Lung microvascular endothelial cell (primary cell): ENCODE measurements at places on chromosomes 2 and 18. TPM values are rescaled to one million over a fixed set of nuclear protein-coding genes. Genes with fewer than 3 reads are reported as not detected.
A peak's percentile ranks its signal among the peaks of the same experiment; 100 is the strongest.

DNA sequence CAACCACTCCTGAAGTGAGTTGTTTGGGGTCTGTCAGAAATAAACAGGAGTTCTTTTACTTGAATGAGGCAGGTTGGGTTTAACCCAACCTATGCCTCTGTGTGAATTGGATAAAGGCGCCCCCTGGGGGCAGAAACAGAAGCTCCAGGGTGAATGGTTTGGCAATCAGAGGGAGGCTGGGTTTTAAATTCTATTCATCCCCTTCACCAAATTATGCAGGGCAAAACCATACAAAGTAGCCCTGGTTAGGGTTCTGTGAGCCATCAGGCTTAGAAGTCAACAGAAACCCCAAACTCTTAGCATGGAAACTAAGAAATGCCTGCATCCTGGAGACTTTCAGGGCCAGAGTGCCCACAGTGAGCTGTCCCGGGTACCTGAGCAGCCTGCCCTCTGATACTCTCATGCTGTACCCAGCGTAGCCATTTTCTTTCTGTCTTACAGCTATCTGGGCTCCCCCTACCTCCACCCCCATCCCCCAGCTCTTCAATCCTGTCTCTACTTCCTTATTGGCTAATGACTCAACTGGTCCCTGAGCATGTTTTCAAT, 241.5 kb downstream of the ICOS start:
- peak; percentile 13 for DNase-seq

- no peak for DNase-seq
These were observed 162.7 kb upstream of the NT5C1B start for GRCh38 chr2:18752022-18752493.

SLC11A1 gene
- under 0.01 and 0.20 TPM in 2 replicates for total RNA-seq

- DNase-seq = no peak
These were observed 93.8 kb downstream of the TSN start for GRCh38 chr2:121849236-121849635.

GRCh38 chr2:146523196-146523595, 1321.6 kb upstream of the ACVR2A start:
- peak; percentile 9 for DNase-seq

GRCh38 chr2:2237563-2237962, 93.5 kb downstream of the MYT1L start:
- DNase-seq = no peak

LNPK gene
- total RNA-seq = 5.2 and 5.8 TPM in 2 replicates

GRCh38 chr18:46718501-46719341, 38.1 kb downstream of the ST8SIA5 start:
- peak; percentile 90 for DNase-seq

UGT1A5 gene
- not detected in 2 replicates for total RNA-seq

- no peak for DNase-seq
These were observed 346.0 kb downstream of the ARHGAP15 start for GRCh38 chr2:143475041-143475776.

DNA sequence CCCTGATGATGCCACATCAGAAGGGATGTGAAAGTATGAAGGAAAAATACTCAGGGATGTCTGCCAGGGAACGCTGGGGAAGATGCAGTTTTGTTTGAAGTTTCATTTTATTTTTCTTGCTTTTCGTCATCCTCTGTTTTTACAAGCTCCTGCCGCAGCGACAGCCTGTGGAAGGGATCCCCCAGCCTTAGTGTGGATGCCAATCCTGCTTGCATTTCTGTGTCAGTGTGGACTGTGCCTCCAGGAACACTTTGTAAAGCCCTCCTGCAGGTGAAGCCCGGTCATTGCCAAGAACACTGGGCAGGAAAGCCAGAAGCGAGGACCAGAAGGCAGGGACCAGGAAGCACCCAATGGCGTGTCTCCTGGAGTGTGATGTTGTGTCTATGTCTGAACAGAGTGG, 234.3 kb downstream of the SEPTIN10 start:
- no peak for DNase-seq

- no peak for DNase-seq
These were observed 181.3 kb downstream of the INSIG2 start for GRCh38 chr2:118269408-118270051.

GRCh38 chr2:235636546-235636945, 142.7 kb downstream of the AGAP1 start:
- DNase-seq = no peak

DNA sequence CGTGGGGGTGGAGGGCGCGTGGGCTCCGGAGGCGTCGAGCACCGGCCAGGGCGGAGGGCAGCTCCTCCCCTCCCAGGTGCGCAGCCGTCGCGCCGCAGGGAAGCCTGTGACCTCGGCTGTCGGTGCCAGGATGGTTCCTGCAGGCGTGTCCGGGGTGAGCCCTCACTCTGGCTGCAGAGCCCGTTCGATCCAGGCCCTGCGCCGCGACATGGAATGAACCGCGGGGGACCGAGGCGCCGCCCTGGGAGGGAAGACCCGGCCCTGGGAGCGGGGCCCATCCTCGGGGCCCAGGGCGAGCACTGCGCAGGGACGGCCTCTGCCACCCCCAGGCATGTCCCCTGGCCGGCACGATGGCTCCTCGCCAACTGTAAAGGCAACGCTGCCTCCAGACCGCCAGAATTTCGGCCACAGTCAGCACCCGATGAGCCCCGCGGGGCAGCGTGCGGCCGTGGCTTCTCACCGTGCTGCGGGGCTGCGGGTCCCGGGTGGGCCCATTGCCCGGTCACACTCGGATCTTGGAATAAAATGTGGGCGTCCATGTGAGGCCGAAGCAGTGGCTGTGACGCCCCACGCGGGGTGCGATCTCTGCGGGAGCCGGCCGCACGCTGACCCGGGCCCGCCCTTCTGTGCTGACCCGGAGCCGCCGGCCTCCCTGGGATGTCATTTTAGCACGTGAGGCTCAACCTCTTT, 26.6 kb downstream of the SALL3 start:
- no peak for DNase-seq

DNA sequence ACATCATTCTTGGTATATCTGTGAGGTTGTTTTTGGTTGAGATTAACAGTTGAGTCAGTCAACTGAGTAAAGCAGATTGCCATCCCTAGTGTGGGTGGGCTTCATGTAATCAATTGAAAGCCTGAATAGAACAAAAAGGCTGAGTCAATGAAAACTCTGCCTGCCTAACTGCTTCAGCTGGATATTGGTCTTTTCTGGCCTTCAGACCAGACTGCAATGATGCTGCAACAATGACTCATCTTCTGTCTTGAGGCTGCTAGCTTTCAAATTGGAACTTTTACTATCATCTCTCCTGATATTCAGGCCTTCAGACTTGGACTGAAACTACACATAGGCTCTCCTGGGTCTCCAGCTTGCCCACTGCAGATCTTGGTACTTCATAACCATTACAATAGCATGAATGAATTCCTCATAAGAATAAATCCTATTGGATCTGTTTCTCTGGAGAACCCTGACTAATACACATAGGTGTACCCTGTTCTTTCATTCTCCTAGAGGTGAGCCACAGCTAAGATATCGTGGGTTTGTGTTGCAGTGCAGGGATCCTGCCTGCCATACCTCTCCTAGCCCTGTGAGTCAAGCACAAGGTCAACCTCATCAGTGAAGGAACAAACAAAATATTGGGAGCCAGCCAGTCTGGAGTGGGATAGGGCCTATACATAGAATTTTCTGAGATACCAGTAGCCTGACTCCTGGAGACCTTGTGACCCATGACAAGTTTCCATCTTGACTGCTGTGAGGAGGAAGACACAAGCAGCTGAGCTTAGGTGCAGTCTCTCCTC, 473.8 kb downstream of the DCC start:
- DNase-seq = no peak

PLGLB2 gene
- 0.87 and 1.2 TPM in 2 replicates for total RNA-seq

GRCh38 chr2:5689750-5690149, 2.4 kb upstream of the SOX11 start:
- no peak for DNase-seq

DNA sequence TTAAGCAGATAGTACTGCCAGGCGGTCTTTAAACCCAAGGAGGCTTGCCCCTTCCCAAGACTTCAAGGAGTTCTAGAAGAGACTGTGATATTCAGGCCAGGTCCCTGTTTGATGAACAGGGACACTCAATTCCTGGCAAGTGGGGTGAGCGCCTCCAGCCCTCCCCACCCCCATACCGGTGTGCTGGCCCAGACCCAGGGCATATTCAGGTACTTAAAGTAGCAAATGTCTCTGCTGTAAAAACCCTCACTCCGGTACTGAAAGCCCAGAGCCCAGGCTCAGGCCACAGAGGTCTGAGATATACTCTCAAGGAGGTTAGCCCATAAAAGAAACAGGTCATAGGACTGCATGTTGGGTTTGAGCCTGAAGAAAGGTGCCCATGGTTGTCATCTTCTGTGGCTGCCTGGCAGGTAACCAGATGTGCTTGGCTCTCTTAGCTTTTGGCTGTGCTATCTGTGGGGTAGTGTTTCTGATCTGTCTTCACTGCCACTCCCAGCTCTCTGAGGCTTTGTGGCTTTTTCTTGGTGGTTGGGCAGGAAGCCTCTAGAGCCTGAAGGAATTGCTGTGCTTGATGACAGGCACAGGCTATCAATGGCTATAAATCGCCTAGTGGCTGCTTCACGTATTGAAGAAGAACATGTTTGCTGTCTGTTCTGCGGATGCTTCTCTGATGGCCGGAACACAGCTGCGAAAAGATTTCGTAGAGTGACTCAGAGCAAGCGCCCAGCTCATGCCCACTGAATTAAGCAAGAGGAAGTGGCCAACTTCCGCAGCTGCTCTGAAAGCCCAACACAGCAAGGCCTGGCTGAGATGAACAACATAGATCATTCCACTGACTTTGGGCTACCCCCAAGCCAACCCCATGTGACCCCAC, 63.3 kb upstream of the ALPP start:
- DNase-seq = peak; percentile 87

ANKRD30B gene
- under 0.01 TPM in 1 of 2 replicates, not detected in the other for total RNA-seq

DNA sequence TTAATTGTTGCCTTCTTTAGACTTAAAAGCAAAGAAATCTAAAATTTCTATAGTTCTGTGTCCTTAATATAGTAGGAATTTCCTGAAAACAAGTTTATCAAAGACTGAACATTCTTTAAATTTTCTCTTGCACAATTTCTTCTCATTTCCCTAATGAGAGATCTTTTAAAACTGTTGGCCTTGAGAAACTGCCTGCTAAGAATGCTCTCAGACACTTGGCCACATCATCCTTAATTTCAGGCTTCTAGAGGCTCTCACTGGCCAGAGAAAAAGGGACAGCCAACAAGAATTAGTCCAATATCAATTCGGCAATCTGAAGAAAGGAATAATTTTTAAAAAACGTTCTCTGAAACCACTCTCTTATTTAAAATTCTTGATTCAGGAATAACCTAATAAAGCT, 167.0 kb upstream of the CREB1 start:
- DNase-seq = no peak

DNA sequence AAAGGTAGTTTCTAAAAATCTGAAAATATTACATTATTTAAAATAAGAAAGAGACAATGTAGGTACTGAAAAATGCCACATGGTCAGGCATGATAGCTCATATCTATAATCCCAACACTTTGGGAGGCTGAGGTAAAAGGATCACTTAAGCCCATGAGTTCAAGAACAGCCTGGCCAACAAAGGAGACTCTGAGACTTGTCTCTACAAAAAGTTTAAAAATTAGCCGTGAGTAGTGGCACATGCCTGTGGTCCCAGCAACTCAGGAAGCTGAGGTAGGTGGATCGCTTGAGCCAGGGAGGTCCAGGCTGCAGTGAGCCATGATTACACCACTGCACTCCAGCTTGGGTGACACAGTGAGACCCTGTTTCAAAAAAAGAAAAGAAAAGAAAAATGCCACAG, 21.8 kb downstream of the ATAD2B start:
- peak; percentile 20 for DNase-seq

EVA1A gene
- total RNA-seq = 19.0 and 43.5 TPM in 2 replicates

- no peak for DNase-seq
These were observed 11.5 kb upstream of the TRIB2 start for GRCh38 chr2:12705230-12705629.

SLC5A7 gene
- total RNA-seq = not detected in 2 replicates

DNA sequence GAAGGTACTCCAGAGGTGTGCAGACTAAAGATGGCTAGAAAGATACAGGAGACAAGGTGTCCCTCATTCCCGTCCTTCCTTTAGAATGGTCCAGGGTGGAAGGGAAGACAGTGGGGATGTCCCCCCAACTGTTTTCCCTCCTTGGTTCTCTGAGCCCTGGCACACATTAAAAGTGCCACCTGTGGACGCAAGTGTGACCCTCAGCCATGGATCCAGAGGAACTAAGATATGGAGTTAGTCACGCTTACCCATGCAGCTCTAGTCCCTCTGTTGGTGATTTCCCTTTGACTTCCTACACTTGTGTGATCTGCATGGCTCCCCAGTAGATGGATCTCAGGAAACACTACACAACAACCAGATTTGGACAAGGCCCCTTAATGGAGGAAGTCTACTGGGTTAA, 113.1 kb upstream of the SRD5A2 start:
- peak; percentile 13 for DNase-seq

SULT1C3 gene
- not detected in 2 replicates for total RNA-seq

GRCh38 chr2:134314202-134314601, 60.3 kb downstream of the MGAT5 start:
- no peak for DNase-seq

GRCh38 chr2:46487667-46488335, 8.4 kb downstream of the TMEM247 start:
- DNase-seq = peak; percentile 58

- DNase-seq = no peak
These were observed 277.5 kb upstream of the ZSWIM2 start for GRCh38 chr2:187126247-187127005.

DNA sequence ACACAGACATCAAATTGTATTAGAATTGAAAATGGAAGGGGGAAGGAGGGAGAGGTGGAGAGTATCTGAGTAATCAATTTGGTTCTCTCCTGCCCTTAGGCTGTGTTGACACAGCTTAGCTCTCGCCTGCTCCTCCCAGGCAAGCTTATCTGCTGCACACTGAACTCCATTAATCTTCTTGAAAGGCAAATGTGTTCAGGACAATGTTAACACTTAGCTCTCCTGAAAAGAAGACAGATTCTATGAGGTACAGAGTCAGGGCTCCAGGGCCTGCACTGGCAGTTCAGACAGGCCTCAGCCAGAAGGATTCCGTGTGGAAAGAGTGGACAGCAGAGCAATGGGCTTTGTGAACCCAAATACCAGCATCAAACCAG, 430.0 kb upstream of the TNP1 start:
- no peak for DNase-seq

CYP20A1 gene
- 22.7 and 28.8 TPM in 2 replicates for total RNA-seq

GRCh38 chr2:159002462-159003111, 34.1 kb downstream of the TANC1 start:
- DNase-seq = no peak

- DNase-seq = peak; percentile 85
These were observed 102.0 kb downstream of the MAP2 start for GRCh38 chr2:209525834-209526281.

MC4R gene
- not detected in 2 replicates for total RNA-seq

DNA sequence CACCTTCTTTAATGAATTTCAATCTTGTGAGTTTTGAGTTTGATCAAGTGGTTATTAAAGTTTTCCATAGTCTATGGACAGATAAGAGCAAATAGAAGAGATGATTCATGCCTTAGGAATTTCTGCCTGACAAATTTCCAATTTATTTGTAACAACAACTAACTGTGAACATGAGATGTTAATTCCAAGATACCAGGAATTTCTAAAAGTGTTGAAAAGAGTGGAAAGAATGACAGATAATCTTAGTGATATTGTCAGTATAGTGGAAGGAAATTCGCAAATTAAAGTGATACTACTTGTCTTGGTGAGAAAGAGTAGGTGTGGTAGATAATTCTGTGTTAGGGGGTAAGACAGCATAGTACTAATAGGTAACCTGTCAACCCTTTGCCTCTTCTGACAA, 82.4 kb downstream of the AGPS start:
- DNase-seq = peak; percentile 69

- DNase-seq = no peak
These were observed 1.3 kb downstream of the SALL3 start for GRCh38 chr18:78980777-78981380.
